Lung (tissue), 17 donors: ENCODE measurements at places on chromosomes 4 and X. TPM values are rescaled to one million over a fixed set of nuclear protein-coding genes. Genes with fewer than 3 reads are reported as not detected.

- no peaks in the 10 kb centered on the region for H3K36me3 ChIP-seq
- H3K27me3 ChIP-seq = no peaks in the 10 kb centered on the region
- no peak overlapping the region for H3K27ac ChIP-seq
These were observed 26.9 kb downstream of the FAM241A start for GRCh38 chr4:112172180-112172579.

DNA sequence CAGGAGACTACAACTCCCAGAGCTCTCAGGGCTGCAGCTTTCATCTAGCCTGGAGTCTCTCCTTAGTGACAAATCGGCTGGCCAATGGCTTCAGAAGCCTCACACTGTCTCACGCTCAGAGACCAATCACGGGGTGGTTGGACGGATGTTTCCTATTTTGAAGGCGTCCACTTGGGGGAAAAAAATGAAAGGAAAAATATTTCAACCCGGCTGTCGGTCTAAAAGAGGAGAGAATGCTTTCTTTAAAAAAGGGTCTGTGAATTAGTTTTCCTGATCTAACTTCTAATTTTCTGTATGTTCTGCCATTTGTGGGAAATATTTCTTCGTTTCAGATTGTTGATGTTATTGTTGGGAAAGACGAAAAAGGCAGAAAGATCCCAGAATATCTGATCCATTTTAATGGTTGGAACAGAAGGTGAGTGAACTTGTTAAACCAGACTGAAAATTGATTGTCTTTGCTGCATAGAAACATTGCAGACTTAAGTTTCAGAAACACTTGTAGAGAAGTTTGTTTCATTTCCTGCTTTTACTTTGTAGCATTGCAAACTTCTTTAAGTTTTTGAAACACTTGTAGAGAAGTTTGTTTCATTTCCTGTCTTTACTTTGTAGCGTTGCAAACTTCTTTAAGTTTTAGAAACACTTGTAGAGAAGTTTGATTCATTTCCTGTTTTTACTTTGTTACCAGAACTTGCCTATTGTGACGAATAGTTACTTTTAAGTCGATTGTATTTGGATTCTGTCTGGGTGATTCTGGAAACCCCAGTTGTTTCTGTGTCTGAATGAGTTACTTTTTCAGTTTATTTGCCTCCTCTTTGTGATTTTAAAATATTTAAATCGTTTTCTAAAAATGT lies 1.6 kb downstream of the MSL3 start:
- DNase-seq = peak; percentile 88
- no peak overlapping the region for H3K4me3 ChIP-seq
- H3K27me3 ChIP-seq = no peaks in the 10 kb centered on the region

DNA sequence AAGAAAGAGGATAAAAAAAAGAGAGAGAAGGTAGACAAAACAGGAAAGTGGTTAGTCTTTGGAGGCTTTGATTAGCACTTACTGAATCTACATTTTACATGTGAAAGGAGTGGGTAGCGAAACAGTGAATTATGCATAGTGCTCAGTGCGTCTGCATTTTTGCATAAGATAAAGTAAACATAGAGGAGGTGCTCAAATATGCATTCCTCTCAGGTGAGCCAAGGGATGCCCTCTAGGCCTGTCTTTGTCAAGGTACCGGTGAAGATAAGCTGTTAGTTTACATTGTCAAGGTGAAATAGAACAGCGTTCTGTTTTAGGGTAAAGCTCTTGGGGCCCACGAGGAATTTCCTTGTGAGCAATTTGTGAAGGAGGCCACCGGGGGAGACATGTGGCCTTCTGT lies 260.6 kb downstream of the TRIML1 start:
- H3K4me1 ChIP-seq = no peaks in the 10 kb centered on the region
- H3K27ac ChIP-seq = no peak overlapping the region
- no peaks in the 10 kb centered on the region for H3K36me3 ChIP-seq
- H3K27me3 ChIP-seq = no peaks in the 10 kb centered on the region
- H3K4me3 ChIP-seq = no peak overlapping the region

GRCh38 chrX:48854898-48855297 lies 19.5 kb upstream of the PCSK1N start:
- no peak overlapping the region for H3K4me3 ChIP-seq
- peaks cover 4% of the 10 kb centered on the region for H3K27me3 ChIP-seq
- no peak for DNase-seq
- H3K4me1 ChIP-seq = no peaks in the 10 kb centered on the region
- no peaks in the 10 kb centered on the region for H3K36me3 ChIP-seq

DNA sequence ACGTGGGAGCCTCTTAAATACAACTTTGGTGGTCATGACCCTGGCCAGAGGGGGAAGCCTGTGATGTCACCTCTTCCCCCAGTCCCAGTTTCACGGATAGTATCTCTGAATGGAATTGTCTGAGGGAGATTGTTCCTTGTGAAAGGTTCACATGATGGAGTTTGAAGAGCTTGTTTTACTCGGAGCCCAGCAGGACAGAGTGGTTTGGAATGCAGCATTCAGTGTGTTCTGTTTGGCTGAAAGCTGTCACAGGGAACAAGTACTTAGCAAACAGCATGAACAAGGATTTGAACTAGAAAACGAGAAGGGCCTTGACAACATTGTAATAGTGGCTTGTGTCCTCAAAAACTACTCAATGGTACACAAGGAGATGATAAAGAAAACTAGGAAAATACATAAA lies 133.9 kb upstream of the CXorf66 start:
- DNase-seq = no peak
- peaks cover 4% of the 10 kb centered on the region for H3K27me3 ChIP-seq
- no peak overlapping the region for H3K4me3 ChIP-seq
- H3K4me1 ChIP-seq = no peaks in the 10 kb centered on the region

The CLNK gene
- total RNA-seq = not detected

The TEC gene
- total RNA-seq = 19.8 TPM

The MAGEA9B gene
- total RNA-seq = not detected
